ENCODE measurements at places on chromosomes 7 and 10.

DNA sequence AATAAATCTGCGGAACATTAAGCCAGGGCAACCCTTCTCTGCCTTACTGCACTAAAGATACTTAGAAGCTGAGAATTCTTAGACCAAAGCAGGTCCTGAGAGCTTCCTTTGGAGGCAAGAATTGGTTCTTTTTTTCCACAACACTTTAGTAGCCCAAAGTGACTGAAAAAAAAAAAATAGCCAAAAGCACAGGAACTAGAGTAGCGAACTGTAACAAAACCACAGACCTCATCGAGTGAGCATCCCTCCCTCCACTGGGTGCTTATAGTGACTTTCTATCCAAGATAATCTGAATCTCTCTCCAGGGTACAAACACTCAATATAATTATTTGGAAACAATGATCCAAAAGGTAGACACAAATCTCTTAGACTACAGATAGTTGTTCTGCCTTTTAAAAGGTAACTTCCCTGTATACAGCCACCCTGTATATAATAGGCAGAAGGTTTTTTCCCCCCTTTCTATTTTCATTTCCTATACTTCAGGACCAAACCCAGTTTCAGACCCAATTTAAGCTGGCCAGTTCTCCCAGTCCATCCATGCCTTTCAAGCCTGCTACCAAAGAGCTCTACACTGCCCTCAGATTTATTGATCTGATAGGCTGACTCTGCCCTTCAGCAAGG lies 31.6 kb upstream of the KCNIP2 start:
- no peak for DNase-seq

- DNase-seq: peak; percentile 1
Observed at GRCh38 chr10:126749015-126749655, 78.6 kb upstream of the C10orf90 start.

DNA sequence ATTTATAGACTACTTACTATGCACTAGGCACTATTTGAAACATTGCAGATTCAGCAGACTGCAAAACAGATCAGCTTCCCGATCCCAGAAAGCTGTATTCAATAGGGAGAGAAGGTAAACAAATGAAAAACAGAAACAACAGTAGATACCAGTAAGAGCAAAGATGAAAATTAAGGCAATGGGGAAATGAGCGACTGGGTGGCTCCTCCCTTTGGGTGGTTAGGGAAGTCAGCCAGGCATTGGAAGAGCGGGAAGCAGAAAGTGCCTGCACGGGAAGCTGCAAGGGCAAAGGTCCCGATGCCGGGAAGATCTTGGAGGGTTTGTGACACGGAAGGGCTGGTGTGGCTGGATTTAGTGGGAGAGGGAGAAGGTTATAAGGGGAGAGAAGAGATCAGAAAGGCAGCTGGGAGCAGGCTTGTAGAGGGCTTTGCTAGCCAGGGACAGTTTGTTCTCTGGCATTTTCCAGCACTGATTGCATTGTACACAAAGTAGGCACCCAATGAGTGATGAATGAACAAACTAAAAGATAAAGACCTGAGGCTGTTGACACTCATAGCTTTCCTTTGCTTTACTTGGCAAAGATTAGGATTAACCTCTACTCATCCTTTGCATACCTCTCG lies 67.8 kb downstream of the NAMPT start:
- DNase-seq: no peak

- no peak for DNase-seq
Observed at GRCh38 chr10:129646973-129647372, 179.9 kb downstream of the MGMT start.

- no peak for DNase-seq
Observed at GRCh38 chr7:153370092-153370491, 610.5 kb downstream of the ACTR3B start.

DNA sequence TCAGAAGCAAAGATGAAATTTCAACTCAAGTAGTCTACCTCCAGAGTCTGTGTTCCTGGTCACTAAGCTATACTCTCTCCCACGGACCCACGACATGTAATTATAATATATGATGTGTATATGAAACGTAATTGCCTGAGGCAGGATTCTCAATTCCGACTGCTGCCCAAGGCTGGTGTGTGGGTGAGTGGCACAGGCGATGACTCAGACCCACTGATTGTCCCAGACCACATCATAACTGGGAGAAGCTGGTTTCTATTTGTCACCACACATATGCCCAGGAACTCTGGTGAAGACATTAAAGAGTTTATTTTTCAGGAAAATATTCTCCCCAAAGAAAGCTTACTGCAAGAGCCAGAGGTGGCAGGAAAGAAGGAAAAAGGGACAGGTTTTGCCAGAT lies 219.3 kb downstream of the JAZF1 start:
- no peak for DNase-seq

DNA sequence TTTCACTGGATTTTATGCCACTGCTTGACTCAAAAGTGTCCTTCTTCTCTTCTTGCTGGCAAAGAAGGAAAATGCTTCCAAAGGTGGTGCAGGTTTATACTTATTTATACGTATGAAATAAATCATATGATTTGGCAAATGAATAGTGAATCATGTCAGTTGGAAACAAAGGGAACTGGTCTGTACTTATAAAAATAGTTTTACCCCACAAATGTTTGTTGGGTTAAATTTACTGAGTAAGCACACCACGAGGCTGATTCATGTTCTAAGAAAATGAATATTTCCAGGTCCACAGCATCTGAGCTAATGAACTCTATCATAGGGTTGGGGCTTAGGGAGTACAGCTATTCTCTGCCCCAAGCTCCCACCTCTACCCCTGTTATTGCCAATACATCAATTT lies 232.2 kb downstream of the TRIL start:
- no peak for DNase-seq

DNA sequence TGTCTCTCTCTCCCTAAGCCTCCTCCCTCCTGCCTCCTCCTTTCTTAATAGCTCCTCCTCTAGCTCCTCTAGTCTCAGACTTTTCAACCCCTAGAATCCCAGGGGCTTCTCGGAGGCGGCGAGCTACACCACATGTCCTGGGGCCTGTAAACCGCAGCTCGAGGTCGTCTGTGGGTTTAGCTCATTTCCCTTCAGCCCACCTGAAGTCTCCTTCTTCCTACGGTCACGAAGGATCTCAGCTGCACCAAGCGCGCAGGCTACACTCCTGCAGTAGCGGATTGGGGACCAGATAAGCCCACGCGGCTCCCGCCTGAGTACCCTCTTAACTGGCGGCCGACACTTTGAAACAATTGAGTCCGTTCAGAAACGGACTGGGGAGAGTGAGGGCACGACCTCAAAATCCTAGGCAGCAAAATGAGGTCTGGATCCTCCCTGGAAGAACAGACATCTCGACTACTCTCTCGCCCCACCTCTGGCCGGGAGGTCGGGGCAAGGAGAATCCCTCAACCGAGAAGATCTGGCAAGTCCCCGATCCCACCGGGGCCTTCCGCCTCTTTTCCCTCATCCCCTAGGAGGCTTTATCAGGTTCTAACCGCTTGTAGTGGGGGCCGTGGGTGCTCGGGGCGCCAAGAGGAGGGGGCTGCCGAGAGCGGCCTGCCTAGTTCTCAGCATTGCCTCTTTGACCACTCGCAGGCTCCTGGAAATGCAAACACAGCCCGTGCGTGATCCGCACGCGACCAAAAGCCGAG lies 1.3 kb upstream of the SORCS3 start:
- no peak for DNase-seq

DNA sequence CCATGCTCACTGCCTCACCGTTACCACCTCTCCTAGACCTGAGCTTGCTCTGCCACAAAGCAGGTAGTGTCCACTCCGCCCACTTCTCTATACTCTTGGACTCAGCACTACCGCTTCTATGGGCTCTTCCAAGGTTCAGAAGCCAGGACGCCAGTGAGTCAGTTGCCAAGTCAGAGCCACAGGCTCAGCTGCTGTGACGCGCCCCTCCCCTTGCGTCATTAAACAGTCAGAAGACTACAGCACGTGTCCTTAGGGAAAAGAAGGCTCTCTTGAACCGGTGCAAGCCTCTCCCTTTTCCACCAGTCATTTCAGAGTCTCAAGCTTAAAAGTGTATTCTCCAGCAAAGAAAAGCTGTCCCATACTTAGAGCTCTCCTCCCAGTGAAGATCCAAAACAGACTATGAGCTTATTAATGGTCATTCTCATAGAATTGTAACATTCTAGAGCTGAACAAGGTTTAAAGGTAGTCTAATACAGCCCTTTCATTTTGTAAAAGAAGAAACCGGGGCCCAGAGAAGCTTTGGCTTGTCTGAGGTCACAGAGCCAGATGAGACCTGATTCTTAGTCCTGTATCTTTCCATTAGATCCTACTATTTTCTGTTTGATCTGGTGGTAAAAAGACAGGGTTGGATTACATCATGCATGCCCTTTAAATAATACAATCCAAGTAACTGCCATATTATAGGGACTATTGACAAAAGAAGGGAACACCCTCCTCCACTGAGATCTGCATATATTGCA lies 40.9 kb upstream of the MET start:
- peak; percentile 9 for DNase-seq

DNA sequence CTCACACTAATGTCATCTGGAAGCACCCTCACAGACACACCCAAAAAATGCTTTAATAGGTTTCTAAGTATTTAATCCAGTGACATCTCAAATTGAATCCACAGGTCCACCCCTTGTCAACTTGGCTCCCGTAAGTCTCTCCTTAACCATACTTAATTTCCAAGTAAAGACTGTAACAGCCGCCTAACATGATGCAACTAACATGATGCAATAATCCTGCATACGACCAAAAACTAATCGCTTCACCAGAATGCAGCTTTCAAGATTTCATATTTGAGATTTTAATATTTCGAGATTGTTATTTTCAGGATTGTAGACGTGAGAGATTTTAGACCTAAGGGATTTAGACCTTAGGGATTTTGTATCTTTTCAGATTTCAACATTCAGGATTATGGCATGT lies 3.7 kb upstream of the HDAC9 start:
- DNase-seq: no peak

DNA sequence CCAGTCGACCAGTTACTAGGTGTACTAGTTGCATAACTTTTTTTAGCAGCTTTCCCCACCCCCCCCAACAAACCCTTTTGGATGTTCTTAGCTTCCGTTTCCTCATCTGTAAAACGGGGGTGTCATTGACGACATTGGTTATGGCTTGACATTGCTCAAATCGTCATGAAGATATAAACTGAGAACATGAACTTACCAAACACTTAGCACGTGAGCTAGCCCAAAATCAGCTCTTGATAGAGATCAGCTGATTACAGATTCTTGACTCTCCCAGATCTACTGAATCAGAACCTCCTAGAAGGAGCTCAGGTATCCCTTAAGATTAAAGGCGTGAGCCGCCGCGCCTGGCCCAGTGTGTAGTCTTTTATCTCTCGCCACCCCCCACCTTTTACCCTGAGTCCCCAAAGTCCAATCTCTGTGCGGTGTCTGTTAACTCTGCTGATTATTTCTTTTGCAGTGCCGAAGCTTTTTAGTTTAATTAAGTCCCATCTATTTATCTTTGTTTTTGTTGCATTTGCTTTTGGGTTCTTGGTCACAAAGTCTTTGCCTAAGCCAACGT lies 1.0 kb upstream of the GNA12 start:
- DNase-seq: no peak

DNA sequence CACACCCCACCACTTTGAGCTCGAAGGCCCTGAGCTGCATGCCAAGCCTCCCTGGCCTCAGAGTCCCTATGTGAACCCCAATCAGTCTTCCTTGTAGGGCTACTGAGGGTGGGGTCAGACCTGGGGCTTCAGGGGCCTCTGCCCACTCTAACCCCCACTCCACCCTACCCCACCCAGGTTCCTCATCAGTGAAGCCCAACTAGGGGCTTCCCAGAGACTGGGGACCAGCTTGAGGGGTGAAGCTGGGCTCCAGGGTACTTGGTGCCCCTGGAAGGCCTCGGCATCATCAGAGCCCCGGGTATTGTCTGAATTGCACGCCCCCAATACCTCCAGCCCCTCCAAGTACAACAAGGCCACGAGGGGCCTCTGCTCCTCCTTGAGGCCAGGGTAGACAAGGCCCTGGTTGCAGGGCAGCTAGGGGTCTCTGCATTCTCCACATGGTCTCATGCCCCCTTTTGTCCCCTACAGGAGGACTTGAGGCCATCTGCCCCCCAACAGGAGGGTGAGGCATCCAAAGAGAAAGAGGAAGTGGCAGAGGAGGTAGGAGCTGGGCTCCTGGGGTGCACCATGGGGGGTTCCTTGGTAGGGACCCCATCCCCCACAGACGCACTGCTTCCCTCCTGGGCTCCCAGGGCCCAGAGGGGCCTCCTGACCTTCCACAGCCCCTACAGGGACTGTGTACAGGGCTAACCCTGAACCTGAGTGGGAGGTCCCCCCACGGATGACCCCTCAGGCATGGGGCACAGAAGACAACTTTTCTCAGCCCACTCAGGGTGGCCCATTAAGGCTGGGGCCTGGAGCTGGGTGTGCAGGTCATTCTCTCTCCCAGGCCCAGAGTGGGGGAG lies 4.0 kb downstream of the SNCG start:
- DNase-seq: no peak

GRCh38 chr7:156179872-156180390 lies 367.7 kb upstream of the SHH start:
- no peak for DNase-seq

DNA sequence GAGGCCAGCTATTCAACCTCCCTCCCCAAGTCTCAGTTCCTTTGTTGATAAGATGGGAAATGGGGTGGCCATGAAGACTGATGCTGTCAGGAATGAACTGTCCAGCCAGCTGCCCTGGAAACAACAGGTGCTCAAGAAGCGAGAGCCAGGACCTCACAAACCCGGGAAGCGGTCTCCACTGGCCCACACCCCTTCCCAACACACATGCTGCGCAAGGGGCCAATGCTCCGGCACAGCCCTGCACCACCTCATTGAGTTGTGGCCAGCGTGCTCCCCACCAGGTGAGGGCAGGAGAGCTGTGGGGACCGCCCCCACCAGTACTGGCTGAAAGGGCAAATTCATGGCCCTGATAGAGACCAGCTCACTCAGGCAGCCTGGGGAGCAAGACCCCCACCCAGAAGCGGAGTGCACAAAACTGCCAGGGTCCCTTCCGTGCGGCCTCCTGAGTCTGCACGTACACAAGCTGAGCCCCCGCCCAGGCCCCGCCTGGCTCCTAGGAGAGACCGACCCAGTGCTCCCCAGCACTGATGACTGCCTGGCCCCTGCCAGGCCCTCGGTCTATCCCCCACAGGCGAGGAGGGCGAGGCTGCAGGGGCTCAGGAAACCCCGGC lies 216.6 kb downstream of the MAD1L1 start:
- no peak for DNase-seq

- DNase-seq: no peak
Observed at GRCh38 chr10:70906031-70906783, 17.8 kb upstream of the PCBD1 start.

DNA sequence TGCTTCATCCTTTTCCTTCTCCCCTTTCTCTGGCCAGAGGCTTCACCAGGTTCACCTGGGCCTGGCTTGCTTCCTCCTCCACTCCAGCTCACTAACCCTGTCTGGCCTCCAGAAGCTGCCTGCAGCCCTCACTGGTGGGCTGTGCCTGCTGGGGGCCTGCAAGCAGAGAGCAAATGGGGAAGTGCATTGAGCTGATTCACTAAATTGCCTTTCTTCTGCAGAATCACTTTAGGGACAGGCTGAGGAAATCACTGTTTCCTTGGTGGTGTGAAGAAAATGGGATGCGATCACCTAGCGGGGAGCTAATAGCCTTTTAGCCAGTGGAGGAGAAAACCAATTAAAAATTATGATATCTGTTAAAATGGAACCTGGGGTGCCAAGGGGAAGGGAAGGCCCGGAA lies 3.0 kb downstream of the RET start:
- no peak for DNase-seq
